ENCODE measurements at places on chromosomes 3 and 15.

- DNase-seq, result no peak
Measured at GRCh38 chr15:98964466-98965133, 43.0 kb downstream of the PGPEP1L start.

DNA sequence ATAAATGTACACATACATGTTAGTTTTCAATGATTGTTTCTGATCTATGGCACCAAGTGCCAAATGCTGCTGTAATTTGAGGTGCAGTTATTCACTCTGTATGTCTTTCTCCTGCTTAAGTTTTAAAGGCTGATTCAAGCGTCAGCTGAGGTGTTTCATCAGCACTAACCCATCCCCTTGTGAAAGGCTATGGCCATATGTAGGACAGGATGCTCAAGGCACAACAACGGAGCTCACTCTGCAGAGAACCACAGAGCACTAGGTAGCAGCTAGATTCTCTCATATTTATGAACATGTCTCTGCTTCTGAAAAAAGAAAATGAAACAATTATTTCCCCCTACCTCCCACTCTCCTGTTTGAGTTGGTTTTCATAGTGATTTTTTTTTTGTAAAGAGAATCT is 340.0 kb upstream of the TMCO5A start:
- no peak for DNase-seq

GRCh38 chr3:8576841-8577571 is 67.6 kb downstream of the SSUH2 start:
- no peak for DNase-seq

DNA sequence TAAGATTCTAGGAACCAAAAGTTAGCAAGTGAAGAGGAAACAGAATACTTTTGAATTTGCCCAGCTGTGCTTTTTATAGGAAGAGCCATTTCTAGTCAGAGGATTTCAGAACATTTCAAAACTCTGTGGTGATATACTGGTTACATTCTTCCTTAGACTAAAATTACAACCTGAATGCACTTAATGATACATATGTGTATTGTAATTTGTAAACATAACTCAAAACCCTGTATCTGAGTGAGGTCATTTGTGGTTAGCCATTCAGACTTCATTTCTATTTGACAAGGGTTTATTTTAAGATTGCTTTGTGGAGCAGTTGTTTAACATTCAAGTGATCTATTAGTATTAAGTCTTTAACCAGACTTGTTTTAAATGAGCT is 59.4 kb upstream of the TRIM71 start:
- DNase-seq, result peak; percentile 18

- no peak for DNase-seq
Measured at GRCh38 chr15:36029606-36030210, 483.7 kb upstream of the DPH6 start.

Data from activated CD4-positive, alpha-beta T cell treated with anti-CD3 and anti-CD28 coated beads, Interleukin-10, Interleukin-2, amounts not matched to agents 100 ng/mL and 50 ng/mL, durations not matched to agents 16 hours and 8 hours (primary cell).